ENCODE measurements at places on chromosomes 6 and 20.

DNA sequence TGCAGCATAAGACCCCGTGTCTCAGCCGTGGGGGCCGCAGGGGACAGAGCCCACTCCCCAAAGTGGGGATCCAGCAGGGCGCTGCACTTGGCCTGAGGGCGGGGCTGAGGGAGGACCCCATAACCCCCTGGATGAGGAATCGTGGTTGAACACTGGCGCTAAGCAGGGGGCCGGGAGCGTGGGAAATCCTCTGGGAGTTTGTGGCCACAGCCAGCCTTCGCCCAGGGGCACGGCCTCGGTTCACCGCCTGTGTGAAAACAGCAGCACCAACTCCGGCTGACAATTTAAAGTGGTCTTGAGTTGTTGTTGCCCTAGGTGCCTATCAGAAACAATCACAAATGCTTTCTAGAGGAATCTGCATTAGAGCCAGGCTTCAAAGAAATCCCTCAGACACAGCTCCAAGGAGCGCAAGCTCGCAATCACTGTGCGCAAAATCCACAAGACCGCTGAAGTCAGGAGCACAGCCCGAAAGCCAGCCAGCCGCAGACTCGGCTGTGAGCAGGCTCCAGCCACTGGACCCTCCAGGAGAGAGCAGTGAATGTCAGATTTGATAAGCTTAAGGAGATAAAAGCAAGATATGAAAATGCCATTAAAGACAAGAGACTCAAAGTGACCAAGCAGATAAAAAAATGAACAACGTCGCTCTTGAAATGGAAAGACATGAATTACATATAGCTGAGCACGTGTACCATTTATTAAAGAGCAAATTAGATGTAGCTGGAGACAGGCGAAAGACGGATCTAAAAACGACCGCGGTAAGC lies 10.9 kb upstream of the RPS6KA2 start:
- no peak for DNase-seq

DNA sequence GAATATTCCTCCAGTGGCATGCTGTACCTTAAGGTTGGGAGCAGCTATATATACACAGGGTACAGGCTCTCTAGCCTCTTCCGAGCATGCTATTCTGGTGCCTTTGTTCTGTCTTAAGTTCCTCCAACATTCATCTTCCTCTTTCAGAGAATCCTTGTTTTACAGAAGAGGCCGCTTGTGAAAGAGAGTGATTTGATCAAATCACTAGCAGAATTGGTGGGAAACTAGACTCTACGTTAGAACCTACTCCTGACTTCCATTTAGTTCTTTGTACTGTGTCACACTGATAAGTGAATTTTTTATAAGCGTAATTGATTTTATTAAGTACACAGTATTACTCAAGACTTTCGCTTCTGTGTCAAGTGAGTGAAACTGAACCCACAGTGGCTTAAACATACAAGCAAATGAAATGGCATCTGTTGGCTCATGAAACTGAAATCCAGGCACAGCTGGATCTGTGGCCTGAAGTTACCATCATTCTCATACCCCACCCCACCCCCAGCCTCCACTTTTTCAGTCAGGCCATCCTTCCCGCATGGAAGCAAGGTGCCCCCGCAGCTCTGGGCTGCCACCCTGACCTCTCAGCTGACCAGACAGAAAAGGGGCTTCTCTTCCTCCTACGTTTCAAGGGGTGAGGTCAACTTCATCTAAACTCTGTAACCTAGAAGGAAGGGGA lies 102.3 kb downstream of the RPP40 start:
- DNase-seq = no peak

- DNase-seq = no peak
Observed at GRCh38 chr6:130961148-130961547, 101.9 kb downstream of the EPB41L2 start.

DNA sequence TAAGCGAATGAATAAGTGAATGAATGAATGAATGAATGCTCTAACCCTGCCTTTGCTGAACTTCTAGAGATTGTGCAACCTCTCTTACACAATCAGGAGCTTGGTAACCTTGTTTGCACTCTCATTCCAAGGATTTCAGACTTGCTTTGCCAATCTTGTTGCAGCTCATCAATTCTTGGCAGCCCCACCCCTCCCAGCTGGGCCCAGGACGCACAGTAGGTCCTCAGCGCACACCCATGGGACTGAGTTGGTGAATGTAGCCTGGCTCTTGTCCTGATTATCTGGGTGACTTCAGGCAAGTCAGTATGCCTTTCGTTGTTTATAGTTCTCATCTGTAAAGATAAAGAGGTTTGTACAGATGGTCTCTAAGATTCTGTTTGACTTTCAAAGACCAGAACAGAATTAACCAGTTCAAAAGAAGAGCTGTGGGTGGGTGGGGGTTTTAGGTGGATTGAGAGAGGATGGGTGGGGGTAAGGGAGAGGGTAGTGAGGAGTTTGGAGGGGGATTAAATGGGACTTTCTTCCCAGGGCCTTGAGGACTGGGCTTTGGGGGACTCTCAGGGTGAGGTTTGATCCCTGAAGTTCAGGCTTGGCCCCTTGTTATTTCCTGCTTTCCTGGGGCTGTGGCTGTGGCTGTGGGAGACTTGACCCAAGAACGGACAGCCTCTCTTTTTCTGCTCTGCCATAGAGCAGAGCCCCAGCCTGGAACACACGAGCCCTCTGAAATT lies 33.2 kb downstream of the VEGFA start:
- no peak for DNase-seq

- peak; percentile 95 for DNase-seq
Observed at GRCh38 chr20:17226410-17227218, at the start of gene PCSK2. Gene PCSK2 (plus strand): TSS chr20:17227040. CDS start chr20:17227306, 266 bp downstream.

- DNase-seq = no peak
Observed at GRCh38 chr6:142823256-142823902, 121.6 kb downstream of the HIVEP2 start.

GRCh38 chr6:150142097-150142669 lies 661 bp upstream of the PPP1R14C start:
- no peak for DNase-seq

- DNase-seq = no peak
Observed at GRCh38 chr6:163759542-163759941, 345.0 kb downstream of the QKI start.

GRCh38 chr6:43738267-43738676 lies 31.7 kb upstream of the VEGFA start:
- DNase-seq = no peak

GRCh38 chr20:1296922-1297321 lies 30.8 kb downstream of the SNPH start:
- no peak for DNase-seq

- peak; percentile 11 for DNase-seq
Observed at GRCh38 chr6:33976437-33977360, 169.2 kb downstream of the GRM4 start.

DNA sequence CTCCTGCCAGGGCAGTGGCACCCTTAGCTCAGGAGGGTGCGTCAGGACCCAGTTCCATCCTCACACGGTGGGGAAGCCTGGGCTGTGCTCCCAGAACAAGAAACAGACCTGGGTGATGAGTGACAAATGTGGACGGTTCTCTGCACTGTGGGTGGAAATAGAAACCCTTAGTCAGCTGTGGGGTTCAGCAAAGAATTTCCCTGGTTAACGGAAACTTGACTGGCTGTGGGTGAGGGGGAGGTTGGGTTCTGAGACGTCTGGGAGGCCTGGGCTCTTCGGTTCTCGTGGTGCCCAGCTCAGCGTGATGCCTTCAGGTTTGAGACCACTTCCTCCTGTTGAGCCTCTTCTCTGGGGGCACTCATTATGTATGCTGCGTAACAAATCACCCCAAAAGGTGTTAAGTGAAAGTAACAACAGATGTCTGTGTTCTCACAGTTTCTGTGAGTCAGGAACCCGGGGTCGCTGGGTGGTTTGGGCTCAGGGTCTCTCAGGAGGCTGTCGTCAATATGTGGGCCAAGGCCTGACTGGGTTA lies 53.1 kb upstream of the FAM83D start:
- DNase-seq = no peak

- DNase-seq = no peak
Observed at GRCh38 chr6:11822346-11822745, 43.7 kb upstream of the ADTRP start.

DNA sequence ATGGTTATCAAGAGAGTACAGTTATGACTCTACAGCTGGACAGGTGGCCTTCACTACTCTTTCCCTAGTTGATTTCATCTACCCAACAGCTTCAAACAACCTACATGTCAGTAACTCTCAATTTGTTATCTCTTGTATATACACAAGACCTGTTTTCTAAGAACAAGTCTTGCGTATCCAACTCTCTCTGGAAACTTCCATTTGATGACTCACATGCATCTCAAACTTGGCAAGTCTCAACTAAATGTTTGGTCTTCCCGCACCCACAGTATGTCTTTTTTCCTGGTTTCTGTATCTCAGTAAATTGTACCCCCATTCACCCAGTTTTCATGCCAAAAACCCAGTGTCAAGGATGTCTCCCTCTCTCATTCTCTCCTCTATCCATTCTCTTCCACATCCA lies 97.7 kb downstream of the BTBD9 start:
- no peak for DNase-seq

GRCh38 chr6:70735513-70735912 lies 67.8 kb downstream of the SMAP1 start:
- DNase-seq = no peak

DNA sequence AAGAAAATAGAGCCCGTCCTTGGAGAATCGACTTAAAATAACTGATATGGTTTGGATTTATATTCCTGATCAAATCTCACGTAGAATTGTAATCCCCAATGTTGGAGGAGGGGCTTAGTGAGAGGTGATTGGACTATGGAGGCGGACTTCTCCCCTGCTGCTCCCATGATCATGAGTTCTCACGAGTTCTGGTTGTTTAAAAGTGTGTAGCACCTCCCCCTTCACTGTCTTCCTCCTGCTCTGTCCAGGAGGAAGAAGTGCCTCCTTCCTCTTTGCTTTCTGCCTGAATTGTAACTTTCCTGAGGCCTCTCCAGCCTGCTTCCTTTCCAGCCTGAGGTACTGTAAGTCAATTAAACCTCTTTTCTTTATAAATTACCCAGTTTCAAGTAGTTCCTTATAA lies 529.2 kb downstream of the HAO1 start:
- no peak for DNase-seq

GRCh38 chr6:9504191-9504590 lies 910.7 kb downstream of the TFAP2A start:
- DNase-seq = no peak

GRCh38 chr20:17969884-17970409 lies 1.1 kb downstream of the MGME1 start:
- no peak for DNase-seq

DNA sequence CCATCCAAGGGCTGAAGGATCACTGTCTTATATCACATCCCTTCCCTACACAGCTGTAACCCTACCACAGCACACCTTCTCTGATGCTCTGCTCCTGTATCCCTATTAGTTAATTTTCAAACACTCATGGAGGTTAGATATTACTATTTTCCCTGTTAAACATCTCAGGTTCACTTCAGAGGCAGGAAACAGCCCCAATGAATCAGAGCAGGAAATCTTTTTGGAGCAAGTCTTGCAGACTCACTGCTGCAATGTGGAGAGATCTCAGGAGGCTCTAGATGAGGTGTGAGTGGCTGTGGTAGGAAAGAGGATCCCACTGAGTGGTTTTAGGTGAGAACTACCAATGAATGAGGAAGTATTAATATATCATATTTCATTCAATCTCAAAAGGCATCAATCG lies 19.7 kb upstream of the HTR1B start:
- DNase-seq = no peak

DNA sequence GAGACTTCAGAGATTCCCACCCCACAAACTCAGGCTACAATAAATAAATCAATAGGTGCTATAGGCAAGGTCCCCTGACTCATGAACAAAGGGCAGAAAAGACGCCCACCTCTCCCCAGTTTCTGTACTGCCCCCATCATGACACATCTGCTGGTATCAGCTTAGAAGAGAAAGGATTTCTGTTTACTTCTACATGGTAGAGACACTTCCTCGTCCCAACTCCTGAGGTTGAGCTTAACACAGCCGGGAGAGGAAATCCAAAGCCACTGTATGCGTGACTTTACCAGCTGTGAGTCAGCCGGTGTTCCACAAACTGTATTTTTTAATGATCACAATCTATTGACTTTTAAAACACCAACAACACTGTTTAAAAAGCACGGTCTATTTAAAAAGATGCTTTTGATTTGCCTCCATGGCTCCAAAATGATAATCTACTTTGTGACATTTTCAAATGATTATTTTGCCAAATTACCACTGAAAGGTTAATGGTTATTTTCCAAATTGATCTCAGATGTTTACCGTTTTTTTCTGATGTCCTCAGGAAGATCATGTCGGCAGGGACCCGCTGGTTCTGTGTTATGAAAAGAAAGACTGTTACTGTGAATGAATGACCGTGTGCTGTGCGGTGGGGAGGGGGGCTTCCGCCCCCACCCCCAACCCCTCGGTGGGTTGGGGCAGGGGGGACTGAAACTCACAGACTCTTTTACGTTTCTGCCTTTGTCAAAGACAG lies 72.5 kb downstream of the ATP9A start:
- DNase-seq = peak; percentile 25

GRCh38 chr20:2144850-2145249 lies 43.2 kb downstream of the STK35 start:
- no peak for DNase-seq

GRCh38 chr20:58715801-58716475 lies 23.3 kb downstream of the NPEPL1 start:
- DNase-seq = no peak

- DNase-seq = no peak
Observed at GRCh38 chr20:43736588-43737158, 9.9 kb upstream of the GTSF1L start.

GRCh38 chr20:61192337-61192950 lies 59.6 kb upstream of the CDH4 start:
- no peak for DNase-seq

DNA sequence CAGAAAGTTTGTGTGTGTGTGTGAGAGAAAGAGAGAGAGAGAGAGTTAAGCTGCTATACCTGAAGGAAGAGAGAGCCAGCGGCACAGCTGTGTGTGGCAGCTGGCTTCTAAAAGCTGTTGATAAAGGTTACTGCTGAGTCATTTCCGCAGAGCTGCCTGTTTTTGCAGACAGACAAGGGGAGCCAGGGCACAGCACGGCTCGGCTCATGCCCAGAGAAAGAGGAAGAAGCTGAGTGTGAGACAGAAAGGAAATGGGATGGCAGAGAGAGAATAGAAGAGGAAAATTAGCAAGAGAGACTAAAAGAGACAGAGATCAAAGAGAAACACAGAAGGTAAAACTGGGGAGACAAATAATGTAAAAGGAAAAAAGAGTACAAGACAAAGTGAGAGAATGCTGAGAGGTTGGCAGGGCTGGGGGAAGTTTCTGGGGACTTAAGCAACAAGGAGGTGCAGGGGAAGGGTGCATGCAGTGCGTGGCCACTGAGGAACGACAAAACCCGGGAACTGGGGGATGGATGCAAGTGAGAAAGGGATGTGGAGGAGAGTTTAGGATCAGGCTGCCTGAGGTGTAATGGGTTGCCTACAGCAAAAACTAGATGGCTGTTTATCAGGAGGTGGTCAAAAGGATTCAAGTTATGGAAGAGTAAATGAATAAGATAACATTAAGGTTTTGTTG lies 22.7 kb downstream of the HLA-A start:
- peak; percentile 49 for DNase-seq
